ENCODE measurements at places on chromosomes 5 and 9.

DNA sequence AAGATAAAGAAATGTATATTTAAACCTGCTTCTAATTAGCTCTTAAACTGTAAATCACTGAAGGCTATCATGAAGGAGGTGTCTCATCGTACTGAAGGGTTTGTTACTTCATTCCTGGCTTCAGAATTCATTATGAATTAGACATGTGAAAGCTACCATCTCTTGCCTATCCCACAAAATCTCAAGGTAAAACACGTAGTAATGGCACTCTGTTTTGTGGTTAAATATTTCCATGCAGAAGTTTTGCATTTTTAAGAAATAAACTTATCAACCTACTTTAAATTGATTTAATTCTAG lies 490.7 kb upstream of the NUDT12 start:
- DNase-seq = no peak

DNA sequence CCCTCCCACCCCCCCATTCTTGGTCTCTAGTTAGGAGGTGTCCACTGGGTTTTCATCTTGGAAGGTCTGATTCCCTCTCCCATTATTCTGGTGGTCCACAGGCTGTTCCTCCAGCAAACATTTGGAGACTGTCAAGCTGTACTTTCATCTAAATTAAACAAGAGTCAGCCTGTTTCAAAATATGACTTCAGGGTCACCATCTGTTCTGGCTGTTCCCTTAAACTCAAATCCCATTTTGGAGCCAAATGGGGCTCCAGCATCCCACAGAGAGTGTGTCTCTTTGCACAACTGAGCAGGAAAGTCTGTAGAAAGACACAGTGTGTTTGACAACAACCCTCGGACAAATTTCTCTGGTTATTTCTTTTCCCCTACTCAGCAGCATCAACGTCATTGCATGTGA lies 20.5 kb downstream of the COL15A1 start:
- DNase-seq = no peak

DNA sequence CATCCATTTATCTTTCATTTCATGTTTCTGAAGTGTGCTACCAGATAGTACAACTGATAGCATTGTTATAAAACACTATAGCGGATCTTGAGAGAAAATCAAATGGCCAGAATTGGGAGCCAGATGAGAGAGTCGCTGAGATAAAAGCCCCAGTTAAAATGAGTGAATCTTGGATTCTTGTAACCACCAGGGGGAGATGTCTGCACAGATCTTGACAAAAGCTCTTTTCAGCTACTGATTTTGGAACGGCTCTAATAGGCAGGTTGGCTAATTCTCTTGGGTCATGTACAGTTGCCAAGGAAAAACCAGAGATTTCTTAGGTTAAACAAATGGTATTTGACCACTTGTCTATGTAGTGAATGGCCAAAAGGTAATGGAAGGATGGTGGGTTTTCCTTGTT lies 21.7 kb downstream of the F2RL2 start:
- no peak for DNase-seq

DNA sequence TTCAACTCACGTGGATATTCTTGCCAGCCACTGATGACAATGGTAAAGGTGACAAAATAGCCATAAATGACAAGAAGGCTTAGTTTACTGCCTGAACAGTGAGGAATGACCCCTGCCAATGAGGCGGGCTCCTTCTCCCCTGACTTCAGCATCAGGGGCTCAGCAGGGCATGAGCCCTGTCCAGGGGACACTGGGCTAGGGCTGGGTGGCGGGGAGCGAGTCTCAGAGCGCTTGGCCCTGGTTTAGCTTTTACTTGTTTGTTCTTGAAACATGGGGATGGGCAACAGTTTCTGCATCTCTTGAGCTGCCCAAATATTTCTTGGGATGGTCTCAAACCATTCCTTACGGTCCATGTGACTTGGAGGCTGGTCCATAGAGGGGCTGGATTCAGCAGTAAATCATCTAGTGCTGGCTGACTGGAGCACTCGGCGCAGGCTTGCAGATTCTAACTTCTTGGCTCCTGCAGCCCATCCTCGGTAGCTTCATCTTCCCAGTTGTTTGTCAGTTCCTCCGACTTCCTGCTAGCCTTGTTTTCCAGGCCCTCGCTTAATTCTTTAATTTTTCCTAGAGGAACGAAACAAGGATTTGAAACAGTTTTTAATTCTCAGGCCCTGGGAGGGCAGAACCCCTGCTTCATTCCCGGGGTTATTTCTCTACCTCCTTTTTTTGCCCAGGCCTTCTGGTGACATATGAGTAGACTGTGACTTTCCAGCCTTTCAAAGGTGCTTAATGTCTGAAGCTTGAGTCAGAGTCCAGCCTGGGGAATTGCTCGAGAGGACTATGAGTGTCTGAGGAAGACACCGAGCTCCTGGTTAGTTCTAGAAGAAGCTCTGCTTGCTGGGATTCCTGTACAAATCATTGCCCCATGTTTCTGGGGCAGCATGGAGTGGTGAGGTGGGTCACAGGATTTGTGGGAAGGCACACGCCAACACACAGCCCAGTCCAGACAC lies 4.5 kb upstream of the HMCN2 start:
- DNase-seq = no peak

DNA sequence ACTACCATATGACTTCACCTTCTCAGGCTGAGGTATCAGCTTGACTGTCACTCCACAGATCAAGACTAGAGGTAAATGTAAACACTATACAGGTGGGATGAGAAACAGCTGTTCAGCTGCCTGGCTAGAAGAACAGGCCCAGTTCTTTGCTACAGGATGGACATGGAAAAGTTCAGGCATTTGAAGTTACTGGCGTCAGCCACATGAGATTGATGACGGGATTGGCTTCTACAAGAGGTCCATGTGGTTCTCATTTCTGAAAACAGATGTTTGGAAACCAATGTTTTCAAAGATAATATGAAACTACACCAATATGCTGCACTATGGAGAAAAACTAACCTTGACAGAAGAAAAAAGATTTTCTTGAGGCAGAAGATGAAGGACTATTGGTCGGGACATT lies 324.1 kb downstream of the CDH10 start:
- DNase-seq = no peak

DNA sequence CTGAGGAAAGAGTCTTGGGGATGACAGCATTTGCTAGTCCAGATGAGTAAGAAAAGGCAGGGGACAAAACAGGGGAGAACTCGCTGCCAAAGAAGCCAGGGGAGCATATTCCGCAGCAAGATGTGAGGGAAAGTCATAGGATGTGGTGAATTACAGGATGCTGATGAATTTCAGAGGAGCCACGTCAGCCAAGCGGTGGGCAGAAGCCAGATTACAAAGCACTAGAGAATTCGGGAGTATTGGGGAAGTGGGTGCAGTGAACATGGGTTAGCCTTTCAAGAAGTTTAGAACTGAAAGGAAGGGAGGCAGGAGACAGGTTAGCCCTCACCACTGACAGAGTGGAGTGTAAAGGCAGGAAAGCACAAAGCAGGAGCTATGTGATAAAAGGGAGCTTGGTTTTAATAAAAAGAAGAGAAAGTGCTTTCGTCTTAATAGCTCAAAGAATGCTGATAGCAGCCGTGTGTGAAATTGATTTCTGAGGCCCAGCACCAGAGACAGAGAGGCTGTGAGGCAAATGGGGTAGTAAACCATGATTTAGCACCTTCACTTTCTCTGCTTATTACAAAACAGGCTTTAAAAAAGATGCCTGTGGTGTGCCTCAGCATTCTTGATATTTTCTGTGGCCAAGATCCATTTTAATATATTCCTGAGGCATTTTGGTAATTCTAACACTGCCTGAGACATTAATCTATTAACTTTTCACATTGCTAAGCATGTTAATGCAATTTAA lies 16.9 kb downstream of the ADAMTSL1 start:
- DNase-seq = no peak

- DNase-seq = no peak
These were observed 96.5 kb upstream of the PITX1 start for GRCh38 chr5:135130261-135131215.

DNA sequence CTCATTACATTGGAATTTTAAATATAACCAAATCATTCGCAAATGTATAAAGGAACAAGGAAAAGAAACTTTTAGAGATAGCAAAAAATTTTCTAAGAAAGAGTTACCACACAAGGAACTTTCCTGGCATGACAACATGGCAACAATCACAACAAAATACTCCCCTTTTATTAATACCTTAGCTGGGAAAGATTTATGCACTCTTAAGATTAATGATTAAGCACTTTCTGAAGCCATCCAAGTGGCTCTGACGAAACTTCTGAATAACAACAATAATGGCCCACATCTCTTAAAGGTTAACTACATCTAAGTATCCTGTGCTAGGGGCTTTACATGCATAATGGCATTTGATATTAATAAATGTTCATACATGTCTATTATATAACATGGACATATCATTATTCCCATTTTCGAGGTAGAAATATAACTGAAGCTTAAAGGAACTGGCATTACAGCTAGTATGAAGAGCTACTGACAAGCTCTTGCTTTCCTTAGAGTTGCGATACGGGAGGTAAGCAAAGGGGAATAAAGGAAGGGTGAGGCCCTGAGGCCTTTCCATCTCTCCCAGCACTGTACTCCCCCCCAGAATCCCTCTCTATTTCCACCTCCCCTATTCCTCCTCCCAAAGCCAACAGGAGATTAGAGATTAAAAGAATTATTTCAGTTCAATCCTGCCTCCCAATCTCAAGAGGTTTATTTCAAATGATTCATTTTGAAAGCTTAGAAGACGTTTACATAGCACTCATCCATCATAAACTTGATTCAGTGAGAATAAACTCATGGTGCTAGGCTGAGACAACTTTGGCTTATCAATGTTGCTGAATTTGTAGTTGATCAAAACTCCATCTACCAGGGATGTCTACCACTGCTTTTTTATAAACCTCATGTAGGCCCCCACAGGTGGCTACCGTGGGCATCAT lies 9.6 kb downstream of the MTMR12 start:
- no peak for DNase-seq

GRCh38 chr5:179224741-179225140 lies 120.5 kb downstream of the ADAMTS2 start:
- DNase-seq = no peak

DNA sequence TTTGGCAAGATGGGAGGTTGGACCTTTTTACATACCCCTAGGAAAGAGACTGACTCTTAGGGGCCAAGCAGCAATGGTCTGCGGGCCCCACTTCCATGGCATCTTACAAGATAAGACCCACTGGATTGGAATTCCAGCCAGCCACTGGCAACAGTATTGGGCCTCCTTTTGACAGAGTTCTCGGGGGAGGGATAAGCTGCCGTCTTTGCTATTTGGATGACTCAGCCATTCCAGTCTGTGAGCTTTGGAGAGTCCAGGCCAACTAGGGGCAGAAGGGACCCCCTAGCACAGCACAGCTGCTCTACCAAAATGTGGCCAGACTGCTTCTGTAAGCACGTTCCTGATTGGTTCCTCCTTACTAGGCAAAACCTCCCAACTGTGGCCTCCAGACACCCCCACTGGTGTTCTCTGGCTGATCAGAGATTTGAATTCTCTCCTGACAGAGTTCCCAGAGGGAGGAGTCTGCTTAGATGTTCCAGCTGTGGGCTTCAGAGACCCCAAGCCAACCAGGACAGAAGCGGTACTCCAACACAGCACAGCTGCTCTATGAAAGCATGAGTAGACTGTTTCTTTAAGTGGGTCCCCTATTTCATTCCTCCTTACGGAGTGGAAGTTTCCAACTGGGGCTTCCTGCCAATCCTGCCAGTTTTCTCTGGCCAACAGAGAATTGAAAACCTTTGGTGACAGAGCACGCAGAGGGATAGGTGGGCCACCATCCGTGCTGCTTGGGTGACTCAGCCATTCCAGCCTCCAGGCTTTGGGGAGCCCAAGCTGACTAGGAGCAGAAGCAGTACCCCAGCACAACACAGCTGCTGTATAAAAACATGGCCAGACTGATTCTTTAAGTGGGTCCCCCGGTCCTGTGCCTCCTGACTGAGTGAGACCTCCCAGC lies 672.1 kb upstream of the RIOK2 start:
- DNase-seq = no peak

DNA sequence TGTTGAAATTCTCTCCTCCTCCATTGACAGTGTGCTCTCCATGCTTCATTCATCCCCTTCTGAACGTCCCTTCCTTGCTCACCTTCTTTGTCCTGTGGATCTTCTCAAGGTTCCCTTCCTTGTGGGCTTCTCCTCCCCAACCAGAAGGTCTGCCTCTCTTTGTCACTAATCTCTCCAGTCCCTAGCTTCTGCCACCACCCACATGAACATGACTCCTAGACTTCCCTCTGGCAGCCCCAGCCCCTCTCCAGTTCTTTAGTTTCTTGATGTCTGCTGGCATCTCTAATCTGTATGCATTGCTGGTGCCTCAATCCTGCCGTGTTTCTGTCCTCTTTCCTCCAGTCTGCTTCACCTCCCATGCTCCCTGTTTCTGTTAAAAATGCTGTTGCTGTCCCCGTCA lies 79.3 kb downstream of the ARHGAP26 start:
- no peak for DNase-seq

GRCh38 chr9:115165233-115165632 lies 47.3 kb upstream of the TNC start:
- DNase-seq = no peak

GRCh38 chr5:143431789-143432188 lies 28.3 kb upstream of the NR3C1 start:
- no peak for DNase-seq

- no peak for DNase-seq
These were observed 65.8 kb upstream of the ERCC6L2 start for GRCh38 chr9:95809686-95810085.

DNA sequence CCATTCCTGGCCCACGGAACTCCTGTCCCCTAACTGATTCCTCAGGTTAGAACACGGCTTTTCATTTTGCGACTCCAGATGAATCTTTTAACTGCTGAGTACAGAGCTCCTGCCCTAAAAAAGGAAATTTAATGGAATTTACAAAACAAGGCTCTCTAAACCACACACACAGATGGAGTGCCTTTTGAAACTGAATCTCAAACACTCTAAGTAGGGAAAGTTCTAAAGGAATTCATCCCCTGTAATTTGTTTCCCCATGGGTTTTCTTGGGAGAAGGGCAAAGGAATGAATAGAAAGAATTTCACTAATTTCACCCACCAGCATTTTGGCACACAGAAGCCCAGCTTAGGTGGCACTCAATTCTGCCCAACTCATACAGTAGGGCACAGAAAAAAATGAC lies 106.5 kb downstream of the THBS4 start:
- no peak for DNase-seq

All from NCI-H1417 treated with DMSO at 0.1 percent for 48 hours (cell line).